Heart left ventricle (tissue), 16 donors: ENCODE measurements at places on chromosomes 2 and 18. TPM values are rescaled to one million over a fixed set of nuclear protein-coding genes. Genes with fewer than 3 reads are reported as not detected.

- DNase-seq = no peak
Measured at GRCh38 chr2:121234144-121234543, 50.9 kb downstream of the TFCP2L1 start.

RHOB gene
- total RNA-seq = 128 TPM

DNA sequence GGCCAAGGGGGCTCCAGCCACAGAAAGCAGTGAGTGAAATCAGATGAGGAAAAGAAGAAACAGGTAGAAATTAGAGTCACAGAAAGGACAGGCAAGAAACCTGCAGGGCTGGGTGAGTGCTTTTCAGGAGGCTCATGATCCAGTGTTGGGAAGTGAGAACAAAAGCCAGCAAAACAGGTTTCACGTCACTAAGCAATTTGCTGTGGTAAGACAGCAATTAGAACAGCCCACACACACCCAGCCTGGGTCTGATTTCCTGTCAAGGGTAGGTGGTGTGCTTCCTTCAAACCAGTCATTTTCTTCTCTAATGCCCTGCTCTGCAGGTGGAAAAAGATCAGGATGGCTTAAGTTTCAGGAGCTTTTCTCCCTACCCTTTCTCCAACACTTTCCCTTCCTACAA is 52.9 kb upstream of the XDH start:
- DNase-seq = no peak

GRCh38 chr2:9252002-9252357 is 45.4 kb downstream of the ASAP2 start:
- no peak for DNase-seq

DNA sequence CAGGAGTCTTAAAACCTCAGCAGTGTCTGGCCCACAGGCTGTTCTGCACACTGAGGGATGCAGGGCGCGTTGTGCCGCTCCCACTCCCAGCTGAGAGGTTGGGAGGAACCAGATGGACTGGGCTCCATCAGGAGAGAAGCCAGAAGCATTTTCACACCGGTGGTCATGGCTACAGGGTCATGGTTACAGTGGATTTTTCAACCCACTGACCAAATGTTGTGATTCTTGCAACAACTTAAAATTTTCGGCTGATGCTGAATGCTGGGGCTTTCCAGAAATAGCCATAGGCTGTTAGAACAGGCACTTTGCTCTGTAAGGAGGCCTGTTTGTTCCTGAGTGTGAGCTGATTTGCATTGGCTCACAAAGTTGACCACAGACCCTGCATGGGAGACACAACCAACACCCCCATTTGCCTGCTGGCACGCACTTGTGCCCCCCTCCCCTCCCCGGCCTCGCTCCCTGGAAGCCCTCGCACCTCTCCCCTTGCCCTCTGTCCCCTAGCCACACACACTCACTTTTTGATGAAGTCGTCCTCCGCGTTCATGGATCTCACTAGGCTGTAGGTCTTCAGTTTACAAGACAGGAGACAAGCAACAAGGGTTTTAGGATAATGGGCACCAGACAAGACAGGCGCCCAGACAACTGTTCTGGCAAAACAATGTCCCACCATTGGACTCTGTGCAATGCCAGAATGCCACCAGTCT is 3.4 kb downstream of the LPIN1 start:
- DNase-seq = no peak

- DNase-seq = no peak
Measured at GRCh38 chr2:123771928-123772632, 253.0 kb upstream of the CNTNAP5 start.

DNER gene
- 0.25 TPM for total RNA-seq

SGPP2 gene
- total RNA-seq = 23.2 TPM

CCDC93 gene
- 29.3 TPM for total RNA-seq

PDCD1 gene
- 0.27 TPM for total RNA-seq

GTF2A1L gene
- total RNA-seq = not detected

DNA sequence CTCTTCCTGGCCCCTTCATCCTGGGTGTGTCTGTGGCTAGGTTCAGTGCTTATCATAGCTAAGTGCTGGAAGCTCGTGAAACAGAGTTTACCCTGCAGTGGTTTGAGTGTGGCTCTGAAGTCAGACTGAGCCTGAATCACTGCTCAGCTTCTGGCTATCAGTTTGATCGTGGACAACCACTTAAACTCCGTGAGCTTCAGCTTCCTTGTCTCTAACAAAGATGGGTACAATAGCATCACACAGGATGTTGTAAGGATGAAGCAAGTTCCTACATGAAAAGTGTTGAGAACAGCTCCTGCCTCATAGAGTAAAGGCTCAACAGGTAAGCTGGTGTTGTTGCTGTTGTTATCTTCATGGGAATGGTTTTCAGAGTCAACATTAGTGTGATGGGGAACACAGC is 210.3 kb downstream of the CLIP4 start:
- DNase-seq = no peak

- no peak for DNase-seq
Measured at GRCh38 chr2:232894746-232895145, 24.7 kb downstream of the SNORC start.

DNA sequence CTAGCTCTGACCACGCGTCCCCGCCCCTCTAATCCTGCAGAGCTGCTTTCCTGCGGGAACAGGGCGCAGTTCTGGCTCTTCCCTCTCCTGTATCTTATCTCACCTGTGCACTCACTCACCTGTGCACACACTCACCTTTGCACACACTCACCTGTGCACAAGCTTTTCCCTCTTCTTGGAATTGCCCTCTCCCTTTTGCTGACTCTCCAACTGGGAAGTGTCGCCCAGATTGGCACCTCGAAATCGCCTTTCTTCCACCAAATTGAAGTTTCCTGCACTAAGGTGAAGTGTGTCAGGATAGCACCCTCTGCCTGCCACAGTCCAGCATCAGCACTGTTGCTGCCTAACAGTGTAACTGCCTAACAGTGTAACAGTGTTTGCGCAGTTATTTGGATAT is 566 bp upstream of the CMPK2 start:
- DNase-seq = no peak

- no peak for DNase-seq
Measured at GRCh38 chr2:188664951-188665595, 309.1 kb upstream of the COL3A1 start.

HOXD12 gene
- total RNA-seq = not detected

BOK gene
- 20.5 TPM for total RNA-seq

- DNase-seq = no peak
Measured at GRCh38 chr18:73758446-73758845, 389.2 kb downstream of the FBXO15 start.

DNA sequence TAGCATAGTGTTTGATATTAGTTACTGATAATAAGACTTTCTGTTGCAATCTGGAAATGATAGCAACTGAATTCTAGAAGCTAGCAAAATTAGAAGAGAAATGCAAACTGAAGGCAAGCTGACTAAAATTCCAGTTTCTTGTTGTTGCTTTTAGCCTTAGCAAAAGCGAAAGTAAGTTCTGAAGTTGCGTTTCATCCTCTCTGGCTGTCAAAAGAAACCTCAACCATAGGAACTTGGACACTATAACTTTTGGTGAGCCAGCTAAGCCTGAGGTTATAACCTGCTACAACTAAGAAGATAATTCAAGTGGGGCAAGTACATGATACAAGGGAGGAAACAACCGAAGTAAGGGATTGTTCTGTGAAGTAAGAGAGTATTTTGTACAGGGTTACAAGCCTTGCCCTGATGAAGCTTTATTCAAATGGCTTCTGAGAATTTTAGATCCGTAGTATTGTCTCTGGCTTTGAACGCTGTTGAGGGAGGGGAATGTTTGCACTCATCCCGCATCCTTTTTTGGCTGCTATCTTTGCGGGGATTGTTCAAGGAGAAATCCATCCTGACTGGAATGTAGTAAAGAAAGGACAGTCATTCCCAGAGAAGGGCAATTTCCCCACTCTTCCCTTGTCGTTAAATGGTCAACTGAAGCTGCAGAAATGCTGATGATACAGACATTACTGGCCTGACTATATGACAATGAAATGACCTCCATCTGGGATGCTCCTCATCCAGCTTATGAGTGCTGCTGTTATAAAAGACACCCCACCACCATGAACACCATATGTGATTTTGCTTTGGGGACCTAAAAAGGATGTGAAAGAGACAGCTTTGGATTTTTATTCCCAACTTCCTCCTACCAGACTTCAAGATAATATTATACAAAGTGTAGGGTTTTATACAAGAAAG is 7.0 kb upstream of the TMX3 start:
- DNase-seq = no peak

DNA sequence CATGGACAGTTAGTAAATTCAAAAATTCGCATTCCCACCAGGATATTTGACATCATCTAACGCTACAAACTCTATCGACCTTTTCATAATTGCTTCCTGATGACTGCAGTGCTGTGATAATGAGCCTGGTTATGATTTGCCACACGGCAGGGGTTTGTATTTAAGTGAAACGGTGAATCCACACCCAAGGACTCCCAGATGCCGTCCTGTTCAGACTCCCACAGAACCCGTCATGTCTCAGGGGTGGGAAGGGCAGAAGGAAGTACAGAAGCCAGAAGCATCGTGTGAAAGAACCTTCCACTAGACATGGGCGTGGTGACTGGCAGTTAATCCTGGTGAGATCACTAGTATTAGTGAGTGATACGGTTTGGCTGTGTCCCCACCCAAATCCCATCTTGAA is 91.2 kb upstream of the TMEM18 start:
- no peak for DNase-seq

GRCh38 chr2:68645523-68645922 is 2.1 kb downstream of the PROKR1 start:
- no peak for DNase-seq

- no peak for DNase-seq
Measured at GRCh38 chr2:236632295-236633218, 62.9 kb downstream of the ACKR3 start.

- no peak for DNase-seq
Measured at GRCh38 chr2:215556979-215557378, 121.1 kb upstream of the FN1 start.

DNA sequence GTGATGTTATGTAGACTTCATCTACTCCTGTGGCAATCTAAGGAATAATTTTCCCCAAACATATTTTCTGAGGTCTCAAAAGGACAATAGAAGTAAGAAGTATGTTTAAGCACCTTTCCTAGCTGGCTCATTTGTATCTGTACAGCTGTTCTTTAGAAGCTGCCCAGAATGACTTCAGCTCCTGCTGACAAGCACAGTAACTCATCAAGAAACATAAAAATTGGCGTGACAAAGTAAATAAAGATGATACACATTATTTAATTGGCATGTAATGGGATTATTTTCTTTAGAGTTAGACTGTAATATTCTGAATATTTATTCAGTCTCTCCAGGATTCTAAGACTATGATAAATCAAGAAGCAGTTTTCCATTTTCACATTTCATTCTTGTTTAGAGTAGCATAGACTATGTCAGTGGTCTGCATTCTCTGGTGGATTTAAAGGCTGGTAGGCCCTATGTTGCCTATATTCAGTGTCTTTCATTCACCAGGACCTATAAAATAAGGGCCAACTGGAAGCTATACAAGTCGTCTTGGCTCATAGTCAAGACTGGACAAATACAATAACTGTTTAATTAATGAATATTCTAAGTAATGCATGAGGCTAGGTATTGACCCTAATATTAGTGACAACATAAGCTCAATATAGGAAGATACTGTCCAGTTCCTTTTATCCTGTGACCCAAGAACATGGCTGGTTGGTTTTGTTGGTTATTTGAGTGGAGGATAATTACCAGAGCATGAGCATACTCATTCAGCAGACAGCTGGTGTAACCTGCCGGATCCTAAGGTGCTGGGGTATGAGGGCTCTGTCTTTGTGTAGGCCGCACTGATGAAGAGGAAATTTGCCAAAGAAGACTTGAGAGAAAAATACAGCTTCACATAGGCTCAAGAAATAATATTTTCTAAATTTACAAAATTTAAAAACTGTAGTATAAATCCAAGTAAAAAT is 107.0 kb downstream of the PDE1A start:
- DNase-seq = no peak

GRCh38 chr2:70930371-70931329 is 5.0 kb upstream of the ATP6V1B1 start:
- no peak for DNase-seq

DNA sequence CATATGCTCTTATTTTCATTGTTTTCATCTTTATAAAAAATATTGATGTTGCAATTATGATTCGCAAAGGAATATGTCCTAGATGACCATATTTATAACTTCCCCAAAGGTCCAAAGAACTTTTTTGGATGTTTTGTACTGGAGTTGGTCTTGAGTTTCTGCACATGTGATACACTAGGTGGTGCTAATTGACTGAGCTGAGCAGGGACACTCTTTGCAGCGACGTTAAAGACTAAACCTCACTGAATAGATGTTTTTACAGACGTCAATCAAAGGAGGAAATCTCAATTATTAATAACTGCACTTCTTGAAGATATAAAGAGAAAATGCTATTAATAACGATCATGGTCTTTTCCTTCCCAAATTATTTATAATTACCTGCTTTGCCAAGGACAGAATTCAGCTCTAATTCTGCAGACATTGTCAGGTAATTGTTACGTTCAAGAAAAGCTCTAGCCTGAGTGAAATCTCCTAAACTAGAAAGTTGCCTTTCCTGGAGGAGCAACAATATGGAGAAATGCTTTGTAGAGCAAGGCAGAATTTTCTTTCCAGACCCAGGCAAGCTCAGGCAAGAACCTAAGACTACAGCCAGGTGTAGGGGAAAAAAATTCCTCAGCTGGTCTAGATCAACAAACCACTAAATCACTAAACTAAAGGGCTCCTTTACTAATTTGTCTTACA is 119.3 kb upstream of the RBBP8 start:
- DNase-seq = no peak

DLGAP1 gene
- total RNA-seq = 0.45 TPM

ABCG5 gene
- not detected for total RNA-seq

NYAP2 gene
- not detected for total RNA-seq

GRCh38 chr2:176118601-176119339 is 2.2 kb downstream of the HOXD10 start:
- DNase-seq = no peak

DNA sequence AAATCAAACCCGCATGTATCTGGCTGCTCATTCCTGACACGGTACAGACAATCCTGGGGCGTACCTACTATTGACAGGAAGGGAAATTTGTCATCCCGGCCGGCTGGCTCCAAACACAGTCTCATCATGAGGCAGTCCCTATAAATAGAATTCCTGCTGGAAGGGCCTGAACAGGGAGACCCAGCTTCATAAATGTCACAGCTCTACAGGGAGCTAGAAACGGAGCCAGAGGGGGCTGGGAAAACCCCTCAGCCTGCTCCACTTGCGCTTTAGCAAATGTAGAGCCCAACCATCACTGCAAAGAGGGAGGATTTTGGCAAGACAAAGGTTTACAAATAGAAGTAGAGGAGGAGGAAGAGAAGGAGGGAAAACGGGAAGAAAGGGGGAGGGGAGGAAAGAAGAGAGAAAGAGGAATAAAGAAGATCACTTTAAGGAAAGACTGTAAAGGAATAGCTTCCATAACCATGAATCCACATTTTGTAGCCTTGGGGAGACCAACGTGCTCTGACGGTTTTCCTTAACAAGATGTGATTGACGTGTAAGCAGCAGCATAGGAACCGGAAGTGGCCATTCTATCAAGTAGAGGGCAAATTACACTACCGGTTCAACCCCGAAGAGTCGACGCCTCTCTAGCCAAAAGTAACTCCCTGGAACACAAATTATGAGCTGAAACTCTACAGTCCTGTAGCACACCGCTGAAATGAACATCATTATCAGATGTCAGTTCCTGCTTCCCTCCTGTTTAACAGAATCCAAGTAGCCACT is 56.8 kb upstream of the TTN start:
- DNase-seq = peak; percentile 88
